ENCODE measurements at places on chromosomes 4 and X.

GRCh38 chrX:4570151-4570550, 856.7 kb upstream of the PRKX start:
- no peak for DNase-seq

- DNase-seq, result no peak
These were observed 390.9 kb downstream of the ADAM29 start for GRCh38 chr4:175309041-175309440.

- no peak for DNase-seq
These were observed 20.2 kb upstream of the RASGEF1B start for GRCh38 chr4:81491943-81492342.

DNA sequence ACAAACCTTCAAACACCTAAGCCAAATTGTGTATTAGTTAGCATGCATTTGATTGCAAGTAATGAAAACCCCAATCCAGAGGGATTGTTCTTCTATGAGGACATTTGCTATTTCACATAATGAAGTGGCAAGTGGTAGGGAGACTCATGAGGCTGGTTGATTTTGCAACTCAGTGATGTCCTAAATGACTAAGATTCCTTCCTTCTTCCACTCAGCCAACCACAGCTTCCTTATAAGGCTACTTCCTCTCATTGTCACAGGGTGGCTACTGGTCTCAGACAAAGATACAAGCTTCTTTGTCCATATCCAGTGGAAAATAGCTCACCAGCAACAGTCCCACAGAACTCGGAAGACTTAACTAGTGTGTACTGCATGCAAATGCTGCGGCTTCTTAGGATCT, 5.3 kb upstream of the OTC start:
- no peak for DNase-seq

GRCh38 chr4:101669832-101670188, 120.7 kb upstream of the BANK1 start:
- no peak for DNase-seq

GRCh38 chrX:63471004-63471403, 119.9 kb upstream of the SPIN4 start:
- no peak for DNase-seq

- no peak for DNase-seq
These were observed 367.6 kb upstream of the LCORL start for GRCh38 chr4:18389115-18389514.

GRCh38 chr4:183602557-183603027, 56.4 kb downstream of the RWDD4 start:
- no peak for DNase-seq

DNA sequence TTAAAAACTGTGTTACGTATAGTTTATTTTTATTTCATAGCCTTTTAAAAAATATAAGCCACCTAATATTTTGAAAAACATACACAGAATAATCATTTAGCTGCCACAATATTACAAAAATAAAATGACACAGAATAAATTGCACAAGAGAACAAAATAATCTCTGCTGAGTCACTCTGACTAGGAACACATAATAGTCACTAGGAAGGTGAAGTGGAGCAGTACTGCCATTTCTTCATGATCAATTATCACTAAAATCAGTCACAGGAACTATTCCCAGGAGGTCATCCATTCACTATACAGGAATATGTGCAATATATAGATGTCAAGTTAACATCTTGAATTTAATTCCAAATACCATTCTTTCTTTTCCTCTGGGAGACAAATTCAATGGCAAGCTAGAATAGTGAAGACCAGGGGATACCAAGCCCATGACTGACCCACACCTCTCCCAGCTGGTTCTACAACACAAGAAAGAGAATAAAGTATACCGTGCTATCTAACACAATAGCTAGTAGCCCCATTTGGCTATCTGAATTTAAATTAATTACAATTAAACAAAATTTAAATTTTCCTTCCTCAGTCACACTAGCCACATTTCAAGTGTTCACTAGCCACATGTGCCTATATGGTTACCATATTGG, 5.9 kb downstream of the SMIM43 start:
- no peak for DNase-seq

DNA sequence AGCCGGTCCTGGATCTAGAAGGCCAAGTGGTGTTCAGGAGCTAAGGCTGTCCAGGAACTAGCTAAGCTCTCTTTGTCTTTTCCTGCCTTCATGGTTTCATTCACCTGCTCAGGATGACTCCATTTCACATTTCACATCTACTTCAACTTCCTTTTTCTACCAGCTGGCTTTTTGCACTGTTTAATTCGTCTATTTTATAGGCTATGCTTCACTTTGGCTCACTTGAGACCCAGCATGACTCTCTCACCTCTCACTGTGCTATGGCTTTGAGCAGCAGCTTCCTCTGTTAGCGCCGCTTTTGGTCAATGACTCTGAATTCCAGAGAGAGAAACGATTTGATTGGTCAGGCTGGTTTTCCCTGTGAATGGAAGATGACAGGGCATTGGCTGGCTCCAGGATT, 213.5 kb upstream of the CLNK start:
- no peak for DNase-seq

DNA sequence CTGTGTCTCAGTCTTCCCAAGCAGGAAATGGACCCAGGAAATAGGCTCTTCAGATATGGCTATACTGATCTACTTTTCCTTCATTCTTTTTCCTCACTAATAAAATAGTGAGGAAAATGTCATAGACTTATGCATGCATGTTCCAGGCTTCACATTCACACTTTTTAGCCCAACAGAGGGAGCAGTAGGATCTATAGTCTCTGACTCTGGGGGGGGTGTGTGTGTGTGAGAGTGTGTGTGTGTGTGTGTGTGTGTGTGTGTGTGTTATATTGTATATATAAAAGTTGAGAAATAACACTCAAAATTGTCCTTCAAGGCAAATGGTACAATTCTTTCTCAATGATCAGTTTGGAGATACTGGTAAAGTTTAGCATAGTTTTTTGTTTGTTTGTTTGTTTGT, 297.2 kb upstream of the GALNT7 start:
- no peak for DNase-seq

DNA sequence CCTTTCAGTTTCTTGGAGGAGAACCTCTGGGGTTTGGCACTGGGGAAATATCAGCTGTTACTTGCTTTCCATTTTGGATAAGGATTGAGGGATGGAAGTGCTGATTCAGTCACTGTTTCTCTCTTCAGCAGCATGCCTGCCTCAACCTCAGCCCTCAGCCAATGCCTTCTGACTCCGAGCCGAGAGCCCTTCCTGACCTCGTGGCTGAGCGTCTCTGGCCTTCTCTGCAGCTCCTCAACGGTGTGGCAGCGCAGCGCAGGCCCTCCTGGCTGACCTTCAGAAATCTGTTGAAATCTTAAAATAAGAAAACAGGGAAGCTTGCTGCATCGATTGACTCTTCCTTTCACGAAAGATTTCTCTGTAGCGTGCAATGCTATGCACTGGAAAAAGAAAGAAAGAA, 434.3 kb upstream of the FAT1 start:
- no peak for DNase-seq

- DNase-seq, result no peak
These were observed 984.6 kb upstream of the AGA start for GRCh38 chr4:178426871-178427270.

GRCh38 chr4:59540311-59540710, 1659.8 kb upstream of the ADGRL3 start:
- no peak for DNase-seq

DNA sequence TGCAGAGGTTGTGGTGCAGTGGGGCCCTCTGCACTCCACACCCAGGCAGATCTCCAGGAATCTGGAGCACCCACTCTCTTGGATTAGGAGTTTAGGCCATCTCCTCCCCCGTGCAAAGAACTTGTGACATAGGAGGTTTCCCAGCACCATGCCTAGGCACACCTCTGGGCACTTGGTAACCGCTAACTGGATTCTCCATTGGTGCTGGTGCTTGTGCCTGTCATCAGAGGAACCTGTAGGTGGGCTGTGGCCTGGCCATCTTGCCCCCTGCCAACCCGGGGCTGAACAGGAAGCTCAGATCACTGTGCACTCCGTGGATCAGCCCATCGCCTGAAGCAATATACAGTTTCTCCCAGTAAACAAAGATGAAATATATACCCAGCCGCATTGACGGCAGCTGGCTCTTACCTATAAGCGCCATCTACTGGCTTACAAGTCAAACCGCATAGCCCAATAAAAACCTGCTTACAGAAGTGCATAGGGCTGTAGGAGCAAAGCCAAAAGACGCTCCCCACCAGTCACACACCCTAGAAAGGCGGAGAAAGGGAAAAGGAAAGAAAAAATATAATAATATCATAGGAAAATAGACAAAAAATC, 19.1 kb upstream of the TEX13B start:
- DNase-seq, result no peak

GRCh38 chr4:82708982-82709381, 89.6 kb downstream of the SCD5 start:
- no peak for DNase-seq

DNA sequence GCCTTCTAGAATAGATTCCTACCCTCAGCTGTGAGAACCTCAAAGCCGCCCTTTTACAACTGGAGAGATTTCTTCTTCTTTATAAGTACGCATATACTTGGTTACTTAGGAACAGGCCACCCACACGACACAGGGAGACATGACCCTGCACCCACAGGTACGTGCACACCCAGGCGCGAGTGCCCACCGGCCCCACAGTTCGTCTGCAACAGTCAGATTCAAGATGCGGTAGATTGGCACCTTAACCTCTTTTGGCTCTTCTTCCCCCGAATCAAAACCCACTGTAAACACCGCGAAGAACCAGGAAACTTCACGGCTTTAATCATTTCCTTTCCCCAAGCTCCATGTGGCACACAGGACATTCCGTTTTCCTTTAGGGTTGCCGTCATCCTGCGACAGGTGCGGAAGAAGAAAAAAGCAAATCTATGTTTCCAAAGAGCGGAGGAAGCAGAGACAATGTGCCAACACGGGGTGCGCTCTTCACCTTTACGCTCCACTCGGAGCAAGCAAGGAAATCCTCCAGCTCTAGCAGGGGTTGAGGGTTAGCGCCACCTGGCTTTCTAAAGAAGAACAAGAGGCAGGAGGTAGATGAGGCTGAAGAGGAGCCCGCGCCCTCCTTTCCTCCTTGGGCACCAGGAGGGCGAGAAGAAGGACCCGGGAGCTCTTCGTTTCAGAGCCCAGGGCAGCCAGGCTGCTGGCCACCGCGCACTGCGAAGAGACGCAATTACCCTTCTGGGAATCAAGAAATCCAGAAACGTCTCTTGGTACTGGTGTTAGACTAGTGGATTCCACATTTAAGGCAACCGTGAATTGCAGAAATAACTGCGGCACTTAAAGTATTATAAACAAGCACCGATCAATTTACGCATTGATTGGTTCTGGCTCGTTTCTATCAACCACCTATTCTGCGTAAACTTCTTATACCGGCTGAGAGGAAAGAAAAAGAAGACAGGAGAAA, 35.7 kb downstream of the HAND2 start:
- DNase-seq, result peak; percentile 36

DNA sequence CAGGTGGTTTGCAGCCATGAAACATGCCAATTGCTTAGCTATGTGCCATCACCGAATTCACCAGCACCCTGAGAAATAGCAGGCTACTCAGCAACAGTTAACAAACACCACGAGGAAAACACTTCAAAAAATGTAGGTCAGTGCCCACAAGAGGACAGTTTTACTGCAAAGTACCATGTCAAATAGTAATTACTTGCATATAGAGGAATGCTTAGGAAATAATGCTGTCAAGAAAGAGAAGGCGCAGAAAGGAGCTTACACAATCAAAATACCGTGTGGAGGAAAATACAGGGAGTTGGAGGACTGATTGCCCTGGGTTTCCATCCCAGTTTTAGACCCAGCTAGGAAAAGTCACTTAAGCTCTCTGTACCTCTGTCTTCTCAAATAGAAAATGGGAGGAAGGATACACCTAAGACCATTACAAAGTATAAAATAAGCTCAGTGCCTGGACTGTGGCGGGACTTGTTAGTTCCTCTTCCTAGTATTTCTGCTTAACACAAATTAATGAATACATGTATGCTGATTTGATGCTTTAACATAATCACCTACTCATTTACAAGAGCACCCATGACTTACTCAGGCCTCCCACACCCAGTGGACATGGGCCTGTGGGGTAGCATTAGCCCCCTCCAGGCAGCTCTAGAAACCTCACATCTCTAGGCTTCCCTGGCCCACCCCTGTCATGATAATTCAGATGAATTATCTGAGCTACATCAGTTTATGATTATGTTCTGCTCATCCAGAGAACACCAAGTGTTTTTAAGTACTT, 44.5 kb upstream of the IL21 start:
- no peak for DNase-seq

GRCh38 chr4:59973492-59973891, 1226.6 kb upstream of the ADGRL3 start:
- DNase-seq, result no peak

- DNase-seq, result no peak
These were observed 114.8 kb upstream of the ATP6AP2 start for GRCh38 chrX:40465735-40466551.

DNA sequence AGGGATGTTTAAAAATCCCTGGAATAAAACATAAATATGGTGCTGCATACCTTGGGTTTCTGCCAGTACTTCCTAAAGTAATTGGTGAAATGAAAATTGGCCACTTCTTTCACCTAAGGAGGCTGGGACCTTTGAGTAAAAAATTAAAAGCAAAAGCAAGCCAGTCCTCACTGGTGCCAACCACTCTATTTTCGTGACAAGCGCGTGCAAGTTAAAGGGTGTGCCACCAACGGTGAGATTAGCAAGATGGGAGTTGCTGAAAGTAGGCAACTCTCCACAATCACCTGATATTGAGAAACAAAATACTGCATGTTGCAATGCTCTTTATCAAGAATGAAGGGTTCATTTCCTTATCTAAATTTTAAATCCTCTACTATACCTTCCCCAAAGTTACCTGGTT, 19.7 kb upstream of the RTL9 start:
- DNase-seq, result no peak
